ENCODE measurements at places on chromosomes 13 and 19. TPM values are rescaled to one million over a fixed set of nuclear protein-coding genes. Genes with fewer than 3 reads are reported as not detected.

DNA sequence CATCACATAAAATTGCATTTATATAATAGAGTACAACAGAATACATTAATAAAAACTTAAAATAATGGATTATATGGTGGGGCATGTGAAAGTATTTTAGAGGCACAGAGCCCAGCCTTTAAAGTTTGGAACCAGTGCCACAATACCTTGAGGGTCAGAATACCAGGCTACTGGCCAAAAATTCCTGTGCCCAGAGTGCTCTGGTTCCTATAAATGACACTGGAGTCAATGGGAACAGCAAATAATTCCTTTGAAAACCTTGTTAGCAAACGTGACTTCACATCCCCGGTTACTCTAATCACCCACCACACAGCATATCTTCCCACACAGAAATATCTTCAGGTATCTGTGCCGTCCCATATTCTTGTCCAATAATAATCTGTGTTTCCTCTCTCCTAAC is 1242.6 kb downstream of the DIAPH3 start:
- H3K36me3 ChIP-seq = no peaks in the 10 kb centered on the region
- H3K27ac ChIP-seq = no peak overlapping the region
- H3K4me3 ChIP-seq = no peak overlapping the region
- H3K27me3 ChIP-seq = no peaks in the 10 kb centered on the region

LYPD3 gene
- 1.8 TPM for total RNA-seq

CEACAM4 gene
- total RNA-seq = not detected

PTH2 gene
- not detected for total RNA-seq

CRB3 gene
- 0.36 TPM for total RNA-seq

- no peaks in the 10 kb centered on the region for H3K36me3 ChIP-seq
- no peaks in the 10 kb centered on the region for H3K27me3 ChIP-seq
- H3K4me1 ChIP-seq = no peaks in the 10 kb centered on the region
- H3K4me3 ChIP-seq = no peak overlapping the region
Measured at GRCh38 chr13:106686163-106686562, 118.2 kb upstream of the ARGLU1 start.

DNA sequence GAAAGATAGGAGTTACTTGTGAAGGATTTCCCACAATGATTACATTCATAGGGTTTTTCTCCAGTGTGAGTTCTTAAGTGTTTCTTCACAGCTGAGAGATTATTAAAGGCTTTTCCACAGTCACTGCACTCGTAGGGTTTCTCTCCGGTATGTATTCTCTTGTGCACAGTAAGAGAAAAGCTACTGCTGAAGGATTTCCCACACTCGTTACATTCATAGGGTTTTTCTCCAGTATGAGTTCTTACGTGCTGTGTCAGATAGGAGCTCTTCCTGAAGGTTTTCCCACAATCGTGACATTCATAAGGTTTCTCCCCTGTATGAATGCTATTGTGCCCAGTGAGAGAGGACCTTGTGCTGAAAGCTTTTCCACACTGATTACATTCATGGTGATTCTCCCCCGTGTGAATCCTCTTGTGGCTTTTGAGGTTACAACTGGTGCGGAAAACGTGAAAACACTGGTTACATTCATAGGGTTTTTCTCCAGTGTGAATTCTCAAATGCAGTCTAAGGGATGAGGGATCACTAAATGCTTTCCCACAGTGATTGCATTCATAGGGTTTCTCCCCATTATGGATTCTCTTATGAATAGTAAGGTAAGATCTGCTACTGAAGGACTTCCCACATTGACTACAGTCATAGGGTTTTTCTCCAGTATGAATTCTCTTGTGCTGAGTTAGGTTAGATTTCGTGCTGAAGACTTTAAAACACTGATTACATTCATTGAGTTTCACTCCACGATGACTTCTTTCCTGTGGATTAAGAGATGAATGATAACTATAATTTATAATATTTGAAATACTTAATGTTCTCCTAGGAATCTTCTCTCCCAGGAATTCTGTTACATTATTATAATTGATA is 20.6 kb downstream of the ZNF558 start:
- no peaks in the 10 kb centered on the region for H3K27me3 ChIP-seq
- no peaks in the 10 kb centered on the region for H3K4me1 ChIP-seq
- no peak overlapping the region for H3K27ac ChIP-seq
- no peak overlapping the region for H3K4me3 ChIP-seq

RETN gene
- total RNA-seq = not detected

LGALS7B gene
- total RNA-seq = 3.0 TPM

DNA sequence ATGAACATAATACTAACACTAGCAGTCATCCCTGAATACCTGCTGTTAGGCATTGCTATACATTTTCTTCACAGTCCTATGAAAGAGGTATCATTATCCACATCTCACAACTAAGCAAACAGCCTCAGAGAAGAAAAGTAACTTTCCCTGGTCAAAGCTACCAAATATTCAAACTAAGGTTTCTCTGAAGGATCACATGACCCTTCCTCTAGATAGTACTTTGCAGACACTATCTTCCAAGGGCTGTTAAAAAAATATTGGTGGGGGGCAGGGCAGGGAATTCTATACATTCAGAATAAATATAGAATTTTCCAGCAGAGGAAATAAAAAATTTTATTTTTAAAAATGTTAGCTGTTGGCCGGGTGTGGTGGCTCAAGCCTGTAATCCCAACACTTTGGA is 3.1 kb downstream of the SLC25A30 start:
- H3K4me1 ChIP-seq = peaks cover 30% of the 10 kb centered on the region
- H3K27me3 ChIP-seq = no peaks in the 10 kb centered on the region
- H3K27ac ChIP-seq = peak overlapping the region; percentile 78
- peaks cover 7% of the 10 kb centered on the region for H3K36me3 ChIP-seq

GRCh38 chr13:103431856-103432255 is 365.6 kb upstream of the SLC10A2 start:
- H3K36me3 ChIP-seq = no peaks in the 10 kb centered on the region
- no peaks in the 10 kb centered on the region for H3K4me1 ChIP-seq
- no peak overlapping the region for H3K4me3 ChIP-seq
- no peaks in the 10 kb centered on the region for H3K27me3 ChIP-seq
- no peak for DNase-seq

DNA sequence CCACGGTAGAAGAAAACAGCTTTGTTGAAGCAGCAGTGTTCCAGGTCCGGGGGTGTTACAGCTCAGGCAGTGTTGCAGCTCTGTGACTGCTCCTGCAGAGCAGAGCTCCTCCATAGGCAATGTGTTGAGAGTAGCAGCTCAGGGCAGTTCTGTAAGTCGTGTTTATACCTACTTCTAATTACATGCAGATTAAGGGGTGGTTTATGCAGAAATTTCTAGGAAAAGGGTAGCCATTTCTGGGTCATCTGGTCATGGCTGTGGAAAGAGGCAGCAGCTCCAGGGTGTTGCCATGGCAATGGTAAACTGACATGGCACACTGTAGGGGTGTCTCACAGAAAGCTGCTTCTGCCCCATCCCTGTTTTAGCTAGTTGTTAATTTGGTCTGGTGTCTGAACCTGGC is 316.4 kb downstream of the GPC5 start:
- H3K27me3 ChIP-seq = no peaks in the 10 kb centered on the region
- H3K27ac ChIP-seq = no peak overlapping the region
- no peak for DNase-seq
- no peaks in the 10 kb centered on the region for H3K36me3 ChIP-seq

NLRP13 gene
- not detected for total RNA-seq

- H3K27ac ChIP-seq = peak overlapping the region; percentile 56
- H3K4me3 ChIP-seq = no peak overlapping the region
- no peaks in the 10 kb centered on the region for H3K36me3 ChIP-seq
- DNase-seq = no peak
- H3K4me1 ChIP-seq = peaks cover 27% of the 10 kb centered on the region
Measured at GRCh38 chr13:94344126-94344818, 135.2 kb downstream of the DCT start.

- peaks cover 36% of the 10 kb centered on the region for H3K27me3 ChIP-seq
- H3K27ac ChIP-seq = no peak overlapping the region
- no peaks in the 10 kb centered on the region for H3K36me3 ChIP-seq
- no peak overlapping the region for H3K4me3 ChIP-seq
- no peaks in the 10 kb centered on the region for H3K4me1 ChIP-seq
Measured at GRCh38 chr19:5397804-5398692, 57.2 kb upstream of the ZNRF4 start.

DNA sequence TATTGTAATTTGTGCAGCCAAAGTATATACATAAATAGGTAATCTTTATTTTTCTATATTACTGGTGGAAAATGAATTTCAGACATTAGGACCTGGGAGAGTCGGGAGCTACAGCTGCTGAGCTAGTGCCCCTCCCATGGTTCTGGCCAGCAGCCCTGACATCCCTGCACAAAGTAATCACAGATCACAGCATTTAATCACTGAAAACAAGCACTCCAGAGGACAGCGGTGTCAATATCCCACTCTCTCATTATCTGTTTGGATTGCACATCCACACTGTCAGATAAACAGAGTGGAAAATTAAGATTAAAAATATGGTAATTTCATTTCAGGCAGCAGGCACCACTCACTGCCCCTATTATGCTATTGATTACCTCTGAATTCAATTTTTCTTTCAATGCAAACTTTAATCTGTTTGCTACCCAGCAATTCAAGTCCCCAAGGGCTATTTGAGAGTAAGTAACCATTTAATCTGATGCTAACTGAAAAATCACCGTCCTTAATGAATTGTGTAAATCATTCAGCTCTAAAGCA is 254.1 kb upstream of the SOX21 start:
- H3K4me3 ChIP-seq = no peak overlapping the region
- no peaks in the 10 kb centered on the region for H3K36me3 ChIP-seq
- H3K4me1 ChIP-seq = peaks cover 16% of the 10 kb centered on the region
- DNase-seq = no peak
- peaks cover 72% of the 10 kb centered on the region for H3K27me3 ChIP-seq
- no peak overlapping the region for H3K27ac ChIP-seq

- no peak overlapping the region for H3K27ac ChIP-seq
- H3K4me1 ChIP-seq = no peaks in the 10 kb centered on the region
- H3K27me3 ChIP-seq = no peaks in the 10 kb centered on the region
Measured at GRCh38 chr19:609004-609346, 19.3 kb downstream of the HCN2 start.

DNA sequence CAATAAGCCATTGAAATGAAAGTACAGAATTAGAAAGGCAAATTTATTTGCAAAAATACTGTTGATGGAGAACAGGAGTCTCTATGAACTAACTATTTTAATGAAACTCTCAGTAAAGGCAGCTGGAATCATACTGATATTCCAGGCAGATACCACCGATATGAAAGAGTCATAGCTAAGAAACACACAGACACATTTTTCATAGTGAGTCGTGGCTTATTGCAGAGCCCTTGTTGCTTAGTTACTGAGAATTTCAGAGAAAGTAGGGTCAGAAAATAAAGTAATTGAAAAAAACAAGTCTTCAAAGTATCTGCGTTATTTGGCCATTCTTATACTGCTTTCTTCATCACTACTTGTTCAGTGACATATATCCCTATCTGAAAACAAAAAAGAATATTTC is 1890.9 kb downstream of the PCDH9 start:
- no peaks in the 10 kb centered on the region for H3K36me3 ChIP-seq
- DNase-seq = no peak
- no peak overlapping the region for H3K27ac ChIP-seq

TICAM1 gene
- 3.9 TPM for total RNA-seq

DNA sequence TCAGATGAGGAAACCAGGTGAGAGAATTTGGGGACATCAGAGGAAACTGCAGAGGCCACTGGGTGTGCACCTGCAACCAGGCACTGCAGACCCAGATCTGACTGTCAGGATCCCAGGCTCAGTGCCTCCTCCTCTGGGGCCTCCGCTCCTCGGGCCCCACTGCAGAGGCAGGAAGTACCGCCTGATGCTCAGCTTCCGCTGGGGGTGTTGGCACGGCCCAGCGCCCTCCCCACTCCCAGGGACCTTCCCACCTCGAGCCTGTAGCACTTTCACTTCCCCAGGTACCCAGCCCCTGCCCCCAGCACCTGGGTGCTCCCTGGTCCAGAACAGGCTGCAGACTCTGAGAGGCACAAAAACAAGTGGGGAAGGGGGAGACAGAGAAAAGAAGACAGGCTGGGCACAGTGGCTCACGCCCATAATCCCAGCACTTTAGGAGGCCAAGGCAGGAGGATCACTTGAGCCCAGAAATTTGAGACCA is 1.4 kb upstream of the CD37 start:
- H3K27me3 ChIP-seq = no peaks in the 10 kb centered on the region
- peaks cover 8% of the 10 kb centered on the region for H3K4me1 ChIP-seq
- DNase-seq = no peak
- no peak overlapping the region for H3K27ac ChIP-seq
- H3K4me3 ChIP-seq = no peak overlapping the region

- no peak overlapping the region for H3K27ac ChIP-seq
- H3K4me3 ChIP-seq = no peak overlapping the region
- no peaks in the 10 kb centered on the region for H3K36me3 ChIP-seq
- no peaks in the 10 kb centered on the region for H3K4me1 ChIP-seq
Measured at GRCh38 chr13:113631341-113632095, 26.5 kb downstream of the ATP4B start.

GRCh38 chr19:3880471-3881271 is at the start of gene ATCAY:
TSS of gene ATCAY (plus strand) at chr19:3880685. CDS start at chr19:3885768, 5,083 bp downstream.
- no peak for DNase-seq
- H3K27ac ChIP-seq = no peak within 1 kb of the TSS
- no peaks in the 10 kb centered on the region for H3K36me3 ChIP-seq

DNA sequence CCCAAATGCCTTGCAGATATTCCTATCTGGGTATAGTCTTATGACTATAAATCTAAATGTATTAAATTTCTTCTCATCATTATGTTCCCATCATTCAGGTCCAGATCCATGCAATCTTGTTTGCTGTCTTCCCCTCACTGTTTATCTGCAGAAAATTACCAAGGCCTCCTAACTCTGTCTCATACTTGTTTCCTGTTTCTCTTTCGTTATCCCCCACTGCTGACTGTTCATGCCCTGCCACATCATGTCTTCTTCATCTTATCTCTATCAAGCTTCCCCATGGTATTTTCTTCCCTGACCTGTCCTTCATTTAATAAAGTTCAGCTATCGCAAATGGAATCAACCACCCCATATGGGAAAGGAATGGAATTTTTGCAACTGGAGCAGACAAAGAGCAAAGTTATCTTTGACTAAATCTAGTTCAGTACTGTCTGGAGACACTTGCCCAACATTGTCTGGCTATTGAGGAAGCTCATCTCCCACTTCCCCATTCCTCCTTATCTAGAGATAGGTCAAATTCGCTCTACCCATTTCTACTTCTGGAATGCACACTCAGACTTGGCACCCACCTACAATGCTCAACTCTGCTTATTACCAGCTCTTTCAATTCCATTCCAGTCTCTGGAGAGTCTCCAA is 1358.1 kb downstream of the EFNB2 start:
- H3K4me3 ChIP-seq = no peak overlapping the region
- no peaks in the 10 kb centered on the region for H3K4me1 ChIP-seq
- H3K36me3 ChIP-seq = no peaks in the 10 kb centered on the region
- H3K27ac ChIP-seq = no peak overlapping the region
- DNase-seq = no peak
